ENCODE measurements at places on chromosomes 7 and 10. TPM values are rescaled to one million over a fixed set of nuclear protein-coding genes. Genes with fewer than 3 reads are reported as not detected.
A peak's percentile ranks its signal among the peaks of the same experiment; 100 is the strongest.

The LSM5 gene
- total RNA-seq, result 45.9 TPM

DNA sequence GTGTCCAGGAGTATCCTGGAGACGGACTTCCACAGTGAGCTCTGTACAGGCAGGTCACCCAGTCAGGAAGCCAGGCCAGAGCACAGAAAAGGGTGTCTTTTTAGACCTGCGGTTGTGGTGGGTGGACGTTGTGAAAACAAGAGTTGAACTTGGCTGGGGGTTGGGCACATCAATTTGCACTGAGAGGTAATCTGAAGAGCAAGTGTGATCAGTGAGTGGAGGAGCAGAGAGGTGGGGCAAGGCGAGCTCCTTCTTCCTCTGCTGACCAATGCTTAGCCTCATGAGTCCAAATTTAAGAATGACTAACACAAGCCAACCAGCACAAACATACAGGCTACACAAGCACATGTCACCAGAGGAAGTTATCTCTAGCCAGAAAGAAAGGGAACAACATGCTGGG is 310.8 kb downstream of the TCERG1L start:
- H3K27me3 ChIP-seq, result peaks cover 7% of the 10 kb centered on the region
- H3K4me3 ChIP-seq, result no peak overlapping the region
- no peaks in the 10 kb centered on the region for H3K36me3 ChIP-seq
- no peak overlapping the region for H3K27ac ChIP-seq

DNA sequence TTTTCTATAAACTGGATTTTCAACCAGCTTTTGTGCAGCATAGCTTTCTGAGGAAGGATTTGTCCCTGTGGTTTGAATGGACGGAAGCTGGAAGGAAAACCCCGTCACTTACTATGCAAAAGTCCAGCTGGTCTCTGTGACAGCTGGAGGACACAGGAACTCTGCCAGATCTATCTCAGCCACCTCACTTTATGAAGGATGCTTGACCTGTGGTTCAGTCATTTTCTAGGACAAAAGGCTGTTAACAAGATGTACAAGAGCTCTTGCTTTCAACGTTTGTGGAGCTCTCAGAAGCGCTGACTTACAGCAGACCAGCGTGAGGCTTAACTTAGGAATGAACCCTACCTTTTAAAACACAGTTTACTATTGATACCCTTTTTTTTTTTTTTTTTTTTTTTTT is 90.8 kb downstream of the CREM start:
- H3K27me3 ChIP-seq, result peaks cover 3% of the 10 kb centered on the region
- no peak for DNase-seq
- no peaks in the 10 kb centered on the region for H3K36me3 ChIP-seq
- no peak overlapping the region for H3K4me3 ChIP-seq
- peaks cover 2% of the 10 kb centered on the region for H3K4me1 ChIP-seq

DNA sequence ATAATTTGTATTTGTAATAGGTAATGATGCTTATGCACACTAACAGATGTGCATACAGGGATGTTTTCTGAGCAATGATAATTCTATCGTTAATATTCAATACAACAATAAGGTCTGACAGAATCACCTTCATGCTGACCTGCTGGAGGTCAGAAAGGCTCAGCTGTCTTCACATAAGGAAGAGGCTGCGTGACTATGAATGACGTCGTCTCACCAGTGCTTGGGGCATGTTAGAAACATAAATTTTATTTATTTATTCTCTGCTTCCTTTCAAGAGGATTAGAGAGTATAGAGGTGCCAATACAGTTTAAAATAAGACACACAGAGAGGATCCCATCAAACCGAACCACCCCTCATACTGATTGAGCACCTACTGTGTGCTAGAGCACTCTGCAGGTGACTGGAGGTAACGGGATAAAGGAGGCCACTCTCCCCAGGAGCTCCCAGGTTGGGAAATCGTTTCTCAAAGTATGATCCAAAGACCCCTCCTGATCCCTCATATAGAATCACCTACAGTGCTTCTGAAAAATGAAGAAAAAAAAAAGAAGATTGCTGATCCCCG is 265.6 kb upstream of the NPVF start:
- DNase-seq, result no peak
- H3K27ac ChIP-seq, result no peak overlapping the region
- no peaks in the 10 kb centered on the region for H3K27me3 ChIP-seq
- H3K36me3 ChIP-seq, result no peaks in the 10 kb centered on the region
- H3K4me1 ChIP-seq, result peaks cover 16% of the 10 kb centered on the region

DNA sequence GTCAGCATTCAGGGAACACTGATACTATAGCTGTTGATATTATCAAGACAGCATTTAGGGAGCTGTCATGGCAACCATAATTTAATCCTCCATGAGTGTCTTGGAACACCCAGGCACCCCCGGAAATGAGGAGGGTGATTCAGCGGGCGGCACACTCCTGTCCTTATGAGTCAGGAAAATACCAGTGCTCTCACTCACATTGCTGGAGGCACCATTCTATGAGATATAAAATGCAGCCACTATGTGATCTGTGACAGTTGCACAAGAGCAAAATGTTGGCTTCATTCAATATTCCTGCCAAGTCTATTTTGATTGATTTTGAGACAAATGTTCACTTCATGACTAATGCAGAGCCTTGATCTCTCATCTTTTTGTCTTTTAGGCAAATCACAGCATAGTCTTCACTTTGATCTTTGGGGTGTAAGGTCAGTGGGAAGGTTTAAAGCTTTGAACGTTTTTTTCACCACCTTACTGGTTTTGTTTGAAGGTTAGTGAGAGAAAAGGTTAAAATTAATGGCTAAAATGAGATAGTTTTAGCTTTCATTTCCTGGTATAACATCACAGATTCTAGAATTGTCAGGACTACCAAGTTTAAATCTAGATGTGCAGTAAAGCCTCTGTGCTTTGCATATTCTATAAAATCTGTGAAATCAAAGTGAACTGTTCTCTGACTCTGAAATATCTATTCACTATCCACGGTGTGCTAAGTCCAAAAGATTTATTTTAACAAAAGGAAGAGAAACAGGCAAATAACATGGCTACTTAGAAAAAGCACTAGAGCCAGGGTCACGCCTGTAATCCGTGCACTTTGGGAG is 12.4 kb upstream of the ARHGAP12 start:
- H3K4me3 ChIP-seq, result no peak overlapping the region
- peaks cover 2% of the 10 kb centered on the region for H3K4me1 ChIP-seq
- no peak overlapping the region for H3K27ac ChIP-seq

- H3K4me3 ChIP-seq, result no peak overlapping the region
- H3K27ac ChIP-seq, result no peak overlapping the region
- H3K36me3 ChIP-seq, result no peaks in the 10 kb centered on the region
Observed at GRCh38 chr10:78506614-78507013, 473.0 kb downstream of the RPS24 start.

The GCK gene
- 1.2 TPM for total RNA-seq

DNA sequence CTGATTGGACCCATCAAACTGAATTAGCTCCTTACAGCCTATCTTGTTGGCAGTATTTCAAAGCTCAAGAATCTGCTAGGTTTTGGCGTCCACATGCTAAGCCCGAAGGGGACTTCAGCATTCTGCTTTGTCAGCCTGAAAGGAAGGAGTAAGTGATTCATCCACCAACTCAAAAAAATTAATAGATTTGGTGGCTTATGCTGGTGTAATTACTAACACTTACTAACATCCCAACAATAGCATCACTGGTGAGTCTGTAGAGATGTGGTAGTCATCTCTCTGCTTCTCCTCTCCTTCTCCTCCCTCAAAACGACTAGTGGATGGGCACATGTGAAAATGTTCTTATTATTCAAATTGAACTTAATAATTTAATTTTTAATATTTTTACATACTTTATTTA is 53.8 kb upstream of the EGR2 start:
- H3K36me3 ChIP-seq, result peaks cover 4% of the 10 kb centered on the region
- no peak for DNase-seq
- H3K27ac ChIP-seq, result no peak overlapping the region
- H3K4me3 ChIP-seq, result no peak overlapping the region
- H3K27me3 ChIP-seq, result peaks cover 10% of the 10 kb centered on the region
- no peaks in the 10 kb centered on the region for H3K4me1 ChIP-seq

DNA sequence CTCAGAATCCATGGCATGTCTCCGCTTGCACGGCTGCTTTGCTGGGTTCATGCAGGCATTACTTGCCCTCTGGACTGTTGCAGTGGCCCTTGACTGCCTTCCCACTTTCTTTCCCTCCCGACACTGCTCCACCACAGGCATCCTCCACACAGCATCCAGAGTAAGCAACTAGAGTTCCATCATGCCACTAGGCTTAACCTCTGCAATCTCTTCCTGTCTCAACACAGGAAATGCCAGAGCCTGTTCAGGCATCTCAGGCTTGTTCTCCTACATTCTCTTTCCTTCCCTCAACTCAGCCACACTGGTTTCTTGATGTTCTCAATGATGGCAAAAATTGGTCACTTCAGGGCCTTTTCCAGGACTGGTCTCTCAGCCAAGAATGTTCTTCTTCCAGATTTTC is 284.5 kb upstream of the KLF6 start:
- H3K27ac ChIP-seq, result no peak overlapping the region
- no peaks in the 10 kb centered on the region for H3K4me1 ChIP-seq
- DNase-seq, result no peak
- no peaks in the 10 kb centered on the region for H3K27me3 ChIP-seq
- no peak overlapping the region for H3K4me3 ChIP-seq
- H3K36me3 ChIP-seq, result no peaks in the 10 kb centered on the region

GRCh38 chr7:36023033-36023560 is 130.0 kb upstream of the EEPD1 start:
- no peaks in the 10 kb centered on the region for H3K36me3 ChIP-seq
- DNase-seq, result no peak
- no peak overlapping the region for H3K4me3 ChIP-seq
- H3K27ac ChIP-seq, result no peak overlapping the region
- H3K27me3 ChIP-seq, result peaks cover 9% of the 10 kb centered on the region

DNA sequence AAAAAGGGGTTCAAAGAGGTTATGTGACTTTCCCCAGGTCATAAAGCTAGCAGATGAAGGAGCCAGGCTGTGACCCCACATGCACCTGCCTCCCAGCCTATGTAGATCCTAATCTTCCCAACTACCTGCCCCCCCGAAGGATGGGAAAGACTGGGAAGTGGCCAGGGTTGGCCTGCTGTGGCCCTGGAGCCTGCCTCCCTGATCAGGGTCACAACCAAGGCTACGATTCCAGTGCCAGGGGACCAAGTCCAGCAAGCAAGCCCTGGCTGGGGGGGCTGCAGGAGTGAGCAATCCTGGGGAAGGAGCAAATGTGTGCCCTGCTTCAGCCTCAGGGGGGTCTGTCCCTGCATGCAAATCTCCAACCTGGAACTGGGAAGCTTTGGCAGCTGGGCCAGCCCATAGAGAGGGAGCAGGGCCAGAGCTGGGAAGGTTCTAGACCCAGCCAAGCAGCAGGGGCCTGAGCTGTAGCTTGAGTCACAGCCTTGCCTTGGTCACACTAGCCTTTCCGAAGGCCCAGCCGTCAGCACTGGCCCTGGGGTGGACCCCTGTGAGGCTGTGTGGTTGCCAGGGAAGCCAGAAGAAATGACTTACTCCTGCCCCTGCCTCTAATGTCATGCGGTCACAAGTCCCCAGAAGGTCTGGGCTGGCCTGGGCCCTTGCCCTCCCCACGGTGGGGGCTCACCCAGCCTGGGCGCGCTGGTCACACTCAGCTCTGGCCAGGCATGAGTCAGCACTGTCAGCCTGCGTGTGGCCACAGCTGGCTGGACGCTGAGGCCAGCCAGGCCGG is 96.4 kb upstream of the ZMIZ1 start:
- no peak for DNase-seq
- peak overlapping the region; percentile 72 for H3K4me3 ChIP-seq
- no peaks in the 10 kb centered on the region for H3K36me3 ChIP-seq
- H3K27ac ChIP-seq, result no peak overlapping the region
- H3K27me3 ChIP-seq, result no peaks in the 10 kb centered on the region
- H3K4me1 ChIP-seq, result peaks cover 18% of the 10 kb centered on the region

GRCh38 chr7:28570113-28570969 is 158.0 kb downstream of the CREB5 start:
- no peaks in the 10 kb centered on the region for H3K36me3 ChIP-seq
- H3K27me3 ChIP-seq, result peaks cover 2% of the 10 kb centered on the region
- peaks cover 3% of the 10 kb centered on the region for H3K4me1 ChIP-seq

GRCh38 chr10:14905890-14906289 is 27.2 kb downstream of the SUV39H2 start:
- H3K4me3 ChIP-seq, result no peak overlapping the region
- no peak for DNase-seq
- peaks cover 12% of the 10 kb centered on the region for H3K36me3 ChIP-seq
- peaks cover 11% of the 10 kb centered on the region for H3K4me1 ChIP-seq

DNA sequence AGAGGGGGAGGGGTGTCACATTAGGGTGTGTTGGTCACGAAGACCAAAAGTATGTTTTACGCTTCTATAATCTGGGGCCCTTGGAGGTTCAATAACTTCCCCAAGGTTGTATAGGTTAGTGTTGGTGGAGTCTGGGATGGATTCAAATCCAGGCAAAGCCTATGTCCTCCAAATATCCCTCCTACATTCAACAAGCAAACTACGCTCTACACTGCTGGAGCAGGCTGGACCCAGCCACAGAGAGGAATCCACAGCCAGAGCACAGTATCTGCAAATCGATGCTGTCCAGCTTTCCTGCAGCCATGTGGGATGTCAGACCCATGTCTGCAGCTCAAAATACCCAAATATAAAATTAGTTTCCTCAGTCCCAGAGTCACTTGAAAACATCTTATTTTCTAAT is 198.0 kb downstream of the COBL start:
- peaks cover 26% of the 10 kb centered on the region for H3K4me1 ChIP-seq
- no peak for DNase-seq
- H3K27me3 ChIP-seq, result no peaks in the 10 kb centered on the region
- no peak overlapping the region for H3K27ac ChIP-seq
- no peaks in the 10 kb centered on the region for H3K36me3 ChIP-seq

DNA sequence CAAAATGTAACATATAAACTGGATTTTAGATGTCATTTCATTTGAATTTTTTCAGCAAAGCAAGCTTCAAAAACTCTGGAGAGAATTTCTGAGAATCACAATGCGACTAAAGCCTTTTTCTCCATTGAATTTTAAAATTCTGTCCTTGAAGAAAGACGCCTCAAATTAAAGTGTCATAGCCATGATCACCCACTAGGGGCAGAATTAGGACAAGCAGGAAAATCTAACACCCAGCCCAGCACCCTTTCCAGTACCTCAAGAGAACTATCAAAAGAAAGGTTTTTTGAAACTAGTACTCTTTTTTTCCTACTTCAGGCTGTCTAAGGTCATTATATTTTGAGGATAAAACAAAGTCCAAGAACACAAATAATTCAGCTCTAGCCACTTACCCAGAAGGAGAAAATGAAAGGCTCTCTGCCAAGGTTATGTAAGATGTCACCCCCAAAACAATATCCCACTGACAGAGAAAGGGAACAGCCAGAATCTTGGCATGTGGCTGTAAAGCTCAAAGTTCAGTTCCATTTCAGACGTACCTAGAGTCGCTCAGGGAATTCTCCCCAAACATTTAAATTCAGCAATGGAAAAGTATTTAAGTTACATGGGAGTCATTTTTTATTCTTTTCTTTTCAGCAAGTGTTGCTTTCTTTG is 299.4 kb downstream of the SNX13 start:
- peaks cover 8% of the 10 kb centered on the region for H3K27me3 ChIP-seq
- H3K4me3 ChIP-seq, result no peak overlapping the region
- H3K27ac ChIP-seq, result no peak overlapping the region
- no peaks in the 10 kb centered on the region for H3K36me3 ChIP-seq

Data from naive thymus-derived CD8-positive, alpha-beta T cell (primary cell).